Activated CD4-positive, alpha-beta T cell treated with anti-CD3 and anti-CD28 coated beads for 48 hours (primary cell): ENCODE measurements at places on chromosomes 5 and 9.
A peak's percentile ranks its signal among the peaks of the same experiment; 100 is the strongest.

DNA sequence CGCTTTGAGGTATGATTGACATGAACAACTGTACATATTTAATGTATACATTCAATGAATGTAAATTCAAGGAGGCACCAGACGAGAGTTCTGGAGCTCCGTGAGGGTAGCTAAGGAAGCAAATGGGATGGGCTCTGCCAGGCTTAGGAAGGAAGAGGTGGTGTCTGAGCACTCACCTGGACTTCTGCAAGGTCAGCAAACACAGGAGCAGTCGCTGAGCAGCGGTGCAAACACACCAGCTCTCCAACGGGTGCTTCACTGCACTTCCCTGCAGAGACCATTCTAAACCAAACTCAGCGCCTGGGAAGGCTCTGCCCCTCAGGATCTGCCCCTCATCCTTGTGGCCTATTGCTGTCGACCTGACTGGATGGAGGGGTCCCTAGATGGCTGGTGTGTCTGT, 101.5 kb downstream of the COL23A1 start:
- no peak for DNase-seq

DNA sequence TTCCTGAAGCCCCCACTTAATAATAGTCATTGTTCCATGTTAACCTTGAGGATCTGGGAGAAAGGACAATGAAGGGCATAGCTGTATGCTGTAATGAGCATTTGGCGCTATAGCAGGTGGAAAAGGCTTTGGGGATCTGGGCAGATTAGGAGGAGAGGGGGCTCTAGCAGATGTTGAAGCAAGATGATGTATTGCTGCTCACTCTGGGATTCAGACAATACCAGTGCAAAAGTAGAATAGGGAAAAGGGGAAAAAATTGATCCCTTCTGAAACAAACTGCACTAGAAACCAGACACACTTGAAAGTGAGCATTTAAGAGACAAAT, 575.3 kb upstream of the MEF2C start:
- DNase-seq: no peak

DNA sequence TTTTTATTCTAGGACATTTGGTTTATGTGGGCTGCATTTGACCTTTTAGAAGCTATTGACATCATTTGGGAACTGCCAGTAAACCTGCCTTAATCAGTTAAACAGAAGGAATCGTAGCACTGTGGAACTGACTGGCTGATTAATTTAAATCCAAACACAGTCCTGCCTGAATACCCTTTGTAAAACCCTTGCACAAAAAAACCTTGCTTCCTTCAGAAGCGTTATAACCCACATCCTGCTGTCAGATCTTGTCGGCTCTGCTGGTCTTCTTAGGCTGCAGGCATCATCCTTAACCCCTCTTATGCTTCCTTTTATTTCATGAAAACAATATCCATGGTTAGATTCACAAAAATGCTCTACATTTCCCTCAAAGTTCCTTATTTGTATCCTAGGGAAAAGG, 46.3 kb downstream of the PAM start:
- no peak for DNase-seq

DNA sequence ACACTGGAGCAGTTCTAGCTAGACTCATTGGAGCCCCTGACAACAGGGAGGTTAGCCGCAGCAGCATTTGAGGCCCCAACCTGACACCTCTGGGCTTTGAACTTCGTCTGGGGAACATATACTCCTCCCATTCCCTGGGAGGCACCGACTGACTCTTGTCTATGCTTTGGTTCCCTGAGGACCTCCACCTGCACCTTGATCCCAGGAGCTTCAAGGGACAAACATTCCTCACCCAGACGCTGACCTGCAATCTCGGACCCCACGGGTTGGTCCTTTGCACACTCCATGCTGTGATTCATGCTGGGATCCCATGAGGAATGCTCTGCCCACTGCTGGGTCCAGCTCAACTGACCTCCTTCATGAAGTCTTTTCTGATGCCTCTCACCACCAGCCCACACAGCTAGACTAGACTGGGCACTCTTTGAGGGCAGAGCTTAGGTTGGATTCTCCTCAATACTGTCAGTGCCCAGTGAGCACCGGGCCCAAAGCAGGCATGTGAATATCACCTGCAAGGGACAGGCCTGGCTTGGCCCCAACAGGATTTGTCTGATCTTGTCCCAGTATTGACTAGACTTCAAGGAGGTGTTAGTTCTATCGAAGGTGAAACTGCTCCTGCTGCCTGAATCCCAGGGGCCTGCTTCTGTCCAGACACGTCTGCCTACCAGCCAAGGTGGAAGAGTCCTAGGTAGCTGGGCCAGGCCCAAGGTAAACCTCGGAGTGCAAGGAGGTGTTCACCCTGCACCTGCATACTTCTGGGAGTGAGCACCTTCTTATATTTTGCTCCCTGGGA, 51.8 kb upstream of the ZBTB43 start:
- DNase-seq: no peak

DNA sequence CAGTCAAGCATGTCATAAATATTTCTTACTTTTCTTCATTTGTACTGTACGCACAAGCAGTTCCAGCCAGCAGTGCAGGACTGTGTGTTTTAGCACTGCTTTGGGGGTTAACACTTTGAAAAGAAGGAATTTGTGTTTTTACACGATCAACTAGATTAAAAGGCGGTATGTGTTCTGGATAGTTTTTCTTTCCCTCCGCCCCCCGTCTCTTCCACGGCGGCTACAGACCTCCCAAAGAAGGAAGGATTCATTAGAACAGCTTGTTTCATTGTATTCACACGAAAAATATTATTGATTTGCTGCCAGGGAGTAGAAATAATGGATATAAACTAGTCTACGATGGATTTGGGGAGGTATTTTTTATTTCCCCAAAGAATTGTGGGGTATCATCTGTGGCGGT, 336.8 kb upstream of the RFX3 start:
- DNase-seq: no peak

DNA sequence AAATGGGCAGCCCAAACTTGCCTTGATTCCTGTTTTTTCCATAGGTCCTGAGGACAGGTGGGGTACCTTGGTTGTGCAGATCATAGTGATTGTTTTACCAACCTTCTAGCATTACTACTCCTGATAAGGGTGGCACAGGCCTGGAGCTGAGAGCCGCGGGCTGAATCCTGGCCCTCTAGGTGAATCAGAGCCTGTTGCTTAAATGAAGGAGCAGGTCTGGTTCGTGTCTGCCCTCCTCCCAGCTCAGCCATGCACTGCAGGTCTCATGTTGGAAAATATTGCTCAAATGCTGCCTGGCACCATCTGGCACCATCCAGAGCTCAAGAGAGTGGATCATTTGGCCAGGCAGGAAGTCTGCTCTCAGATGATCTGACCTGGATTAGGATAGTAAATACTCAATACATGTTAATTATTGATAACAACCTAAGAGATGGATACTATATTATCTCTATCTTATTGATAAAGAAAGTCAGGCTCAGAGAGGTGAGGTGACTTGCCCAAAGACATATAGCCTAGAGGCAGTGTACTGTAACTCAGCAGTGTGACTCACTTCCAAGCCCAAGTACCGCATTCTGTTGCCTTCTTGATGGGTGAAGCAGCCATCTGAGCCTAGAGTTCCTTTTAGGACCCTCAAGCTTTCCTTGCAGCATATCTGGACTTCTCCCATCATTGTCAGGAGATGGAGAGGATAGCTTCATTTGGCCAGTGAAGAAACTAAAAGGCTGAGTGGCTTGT, 104.3 kb upstream of the PITX1 start:
- DNase-seq: no peak

GRCh38 chr9:5909976-5910375, 19.3 kb downstream of the MLANA start:
- DNase-seq: no peak

GRCh38 chr5:144144956-144145751, 25.3 kb downstream of the YIPF5 start:
- no peak for DNase-seq

- no peak for DNase-seq
Measured at GRCh38 chr9:131965103-131965502, 114.6 kb downstream of the MED27 start.

DNA sequence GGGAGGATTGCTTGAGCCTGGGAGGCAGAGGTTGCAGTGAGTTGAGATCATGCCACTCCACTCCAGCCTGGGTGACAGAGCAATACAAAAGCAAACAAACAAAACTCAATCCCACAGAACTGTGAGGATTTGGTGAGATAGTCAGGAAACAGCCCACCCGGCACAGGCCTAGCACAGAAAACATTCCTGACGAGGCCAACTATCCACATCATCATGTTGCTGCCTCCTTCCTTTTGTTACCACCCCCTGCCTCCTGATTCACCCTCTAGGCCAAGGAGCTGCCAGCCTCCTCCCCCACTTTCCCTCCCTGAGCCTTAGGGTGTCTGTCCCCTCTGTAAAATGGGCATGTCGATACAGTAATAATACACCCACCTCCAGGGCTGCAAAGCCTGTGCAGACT, 39.0 kb downstream of the STK10 start:
- DNase-seq: no peak

- DNase-seq: no peak
Measured at GRCh38 chr5:94891972-94892371, 273.5 kb downstream of the SLF1 start.

DNA sequence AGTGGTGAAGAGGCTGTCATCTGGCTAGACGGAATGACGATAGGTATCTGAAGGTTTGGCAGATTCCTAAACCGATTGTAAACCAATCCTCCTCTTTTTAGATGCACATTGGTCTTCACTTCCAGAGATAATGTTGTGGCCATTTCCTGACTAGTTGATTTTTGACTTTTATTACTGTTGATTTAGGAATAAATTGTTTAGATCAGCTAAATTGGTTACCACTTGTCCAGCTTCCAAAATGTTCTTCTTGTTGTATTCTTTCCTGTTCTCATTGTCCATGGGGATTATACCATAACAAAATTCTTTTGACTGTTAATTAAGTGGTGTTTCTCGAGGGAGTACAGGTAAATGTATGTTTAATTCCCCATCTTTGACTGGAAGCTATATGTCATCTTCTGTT, 119.7 kb downstream of the MACROH2A1 start:
- no peak for DNase-seq

GRCh38 chr5:132500244-132500930, 9.8 kb upstream of the IRF1 start:
- no peak for DNase-seq

DNA sequence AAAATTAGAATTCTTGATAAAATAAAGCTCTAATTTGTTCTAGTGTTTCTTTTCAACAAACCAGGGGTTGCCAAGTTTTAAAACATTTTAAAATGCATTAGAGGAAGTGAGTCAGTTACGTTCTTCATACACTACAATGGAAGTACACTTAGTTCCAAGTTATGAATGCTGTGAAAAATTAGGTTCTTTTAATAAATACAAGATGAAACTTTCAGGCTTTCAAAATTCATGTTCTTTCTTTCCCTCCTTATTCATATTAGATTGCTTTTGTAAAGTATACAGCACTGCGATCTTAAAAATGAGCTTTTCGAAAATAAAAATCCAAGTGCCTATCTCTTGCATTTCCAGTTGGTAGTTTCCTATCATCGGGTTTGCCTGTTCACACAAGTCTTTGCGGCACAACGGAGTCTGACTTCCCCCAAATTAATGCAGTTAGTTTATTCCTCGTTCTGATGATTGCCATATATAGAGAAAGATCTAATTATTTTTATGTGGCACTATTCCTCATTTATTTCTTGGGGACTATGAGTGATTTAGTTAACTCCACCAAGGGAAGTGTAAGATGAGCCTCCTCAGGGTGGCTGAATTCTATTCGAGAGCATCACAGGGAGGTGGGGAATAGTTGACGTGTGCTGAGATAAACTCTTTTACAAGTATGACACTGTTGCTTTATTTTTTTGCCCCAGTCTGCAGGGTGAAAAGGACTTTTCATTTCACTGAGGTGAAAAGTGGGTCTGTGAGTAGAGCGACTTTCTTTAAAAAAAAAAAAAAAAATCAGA, 238.2 kb downstream of the CD180 start:
- no peak for DNase-seq

DNA sequence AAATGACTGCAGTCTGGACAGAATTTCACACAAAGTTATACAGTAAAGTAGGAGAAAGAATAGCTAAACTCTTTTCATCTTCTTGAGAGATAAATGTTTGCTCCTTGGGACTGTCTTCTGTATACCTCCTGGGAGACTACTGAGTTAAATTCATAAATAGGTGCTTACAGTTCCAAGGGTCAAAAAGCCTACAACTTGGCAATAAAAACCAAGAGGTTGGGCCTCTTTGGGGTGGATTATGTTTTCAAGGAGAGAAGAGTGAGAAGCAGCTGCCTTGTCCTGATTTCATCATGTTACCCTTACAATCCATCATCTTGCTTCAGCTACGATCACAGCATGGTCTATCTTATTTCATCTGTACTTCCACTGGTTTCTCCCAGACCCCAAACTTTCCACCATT, 213.2 kb upstream of the RPS23 start:
- no peak for DNase-seq

- DNase-seq: peak; percentile 21
Measured at GRCh38 chr5:39213447-39214207, 5.7 kb downstream of the FYB1 start.

DNA sequence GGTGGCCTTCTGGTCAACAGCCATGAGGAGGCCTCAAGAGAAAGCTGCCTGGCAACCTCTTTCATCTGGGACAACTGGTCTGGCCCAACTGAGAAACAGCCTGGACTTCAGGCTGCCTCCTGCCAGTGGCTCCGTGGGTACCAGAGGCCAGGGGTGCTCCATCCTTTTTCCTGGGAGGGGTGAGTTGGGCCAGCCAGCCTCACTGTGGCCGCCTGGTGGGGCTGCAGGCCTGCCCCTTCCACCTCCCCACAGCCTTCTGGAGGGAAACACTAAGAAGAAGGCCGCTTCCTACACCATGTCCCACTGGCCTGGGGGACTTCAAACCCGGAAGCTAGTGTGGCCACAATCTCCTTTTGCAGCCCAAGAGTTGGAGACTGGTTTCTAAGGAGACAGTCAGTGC, 13.8 kb upstream of the NKD2 start:
- DNase-seq: no peak

DNA sequence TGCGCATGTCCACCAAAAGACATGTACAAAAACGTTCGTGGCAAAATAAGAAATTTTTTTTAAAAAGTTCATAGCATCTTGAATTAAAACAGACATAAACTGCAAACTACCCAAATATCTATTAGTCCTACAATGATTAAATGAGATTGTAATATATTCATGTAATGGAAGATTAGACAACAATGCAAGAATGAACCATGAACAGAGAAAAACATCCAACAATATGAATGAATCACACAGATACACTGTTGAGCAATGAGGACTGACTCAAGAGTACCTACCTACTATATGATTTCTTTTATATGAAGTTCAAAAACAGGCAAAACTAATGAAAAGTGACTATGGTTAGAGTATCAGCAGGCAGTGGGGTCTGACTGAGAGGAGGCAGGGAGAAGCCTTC, 17.9 kb upstream of the CTNNAL1 start:
- no peak for DNase-seq

- DNase-seq: no peak
Measured at GRCh38 chr5:1138445-1139245, 26.8 kb upstream of the SLC12A7 start.
